MM.1S (cell line): ENCODE measurements at places on chromosomes 12 and 14.

DNA sequence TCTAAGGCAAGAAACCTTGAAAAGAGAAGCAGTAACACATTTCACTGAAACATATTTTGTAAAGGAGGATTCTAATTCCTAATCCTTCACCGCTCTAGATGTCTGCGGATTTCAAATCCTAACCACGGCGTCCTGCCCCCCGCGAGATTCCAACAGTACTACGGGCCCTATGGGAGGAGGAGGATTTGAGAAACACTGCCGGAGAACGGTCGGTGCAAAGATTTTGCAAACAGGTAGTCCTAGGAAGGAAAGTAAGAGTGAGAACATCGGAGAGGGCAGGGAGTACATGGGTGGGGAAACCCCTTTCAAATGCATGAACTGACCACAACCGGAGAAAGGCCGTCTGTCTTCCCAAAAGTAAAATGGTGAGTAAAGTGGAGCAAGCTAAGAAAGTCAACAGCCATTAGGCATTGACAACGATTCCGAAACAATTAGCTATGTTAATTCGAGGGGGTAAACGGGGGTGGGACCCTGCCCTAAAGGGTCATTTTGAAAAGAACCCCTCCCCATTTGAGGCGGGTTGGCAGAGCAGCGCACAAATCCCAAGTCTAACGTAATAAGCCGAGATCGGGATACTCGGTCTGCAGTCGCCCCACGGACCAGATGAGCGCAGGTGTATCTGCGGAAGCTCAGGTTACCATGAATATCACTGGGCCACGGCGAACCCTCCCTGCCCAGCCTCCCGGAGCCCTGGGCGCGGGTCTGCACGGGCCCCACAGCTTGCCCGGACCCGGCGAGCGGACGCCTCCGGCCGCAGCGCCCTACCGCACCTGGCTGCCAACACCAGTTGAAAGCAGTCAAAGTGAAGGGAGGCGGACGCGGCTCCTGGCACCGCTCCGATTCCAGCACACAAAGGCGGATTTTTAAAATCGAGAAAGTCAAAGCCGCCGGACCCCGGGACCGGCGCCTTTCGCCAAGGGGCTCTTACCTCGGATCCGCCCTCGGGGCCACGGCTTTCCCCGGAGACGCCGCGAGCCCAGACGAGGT lies 662 bp downstream of the EPS8 start:
- peak overlapping the region; percentile 89 for H3K4me3 ChIP-seq
- peaks cover 16% of the 10 kb centered on the region for H3K27me3 ChIP-seq
- DNase-seq = peak; percentile 49
- no peaks in the 10 kb centered on the region for H3K36me3 ChIP-seq
- H3K27ac ChIP-seq = peak overlapping the region; percentile 50; the same call in 1 of the 2 replicates

DNA sequence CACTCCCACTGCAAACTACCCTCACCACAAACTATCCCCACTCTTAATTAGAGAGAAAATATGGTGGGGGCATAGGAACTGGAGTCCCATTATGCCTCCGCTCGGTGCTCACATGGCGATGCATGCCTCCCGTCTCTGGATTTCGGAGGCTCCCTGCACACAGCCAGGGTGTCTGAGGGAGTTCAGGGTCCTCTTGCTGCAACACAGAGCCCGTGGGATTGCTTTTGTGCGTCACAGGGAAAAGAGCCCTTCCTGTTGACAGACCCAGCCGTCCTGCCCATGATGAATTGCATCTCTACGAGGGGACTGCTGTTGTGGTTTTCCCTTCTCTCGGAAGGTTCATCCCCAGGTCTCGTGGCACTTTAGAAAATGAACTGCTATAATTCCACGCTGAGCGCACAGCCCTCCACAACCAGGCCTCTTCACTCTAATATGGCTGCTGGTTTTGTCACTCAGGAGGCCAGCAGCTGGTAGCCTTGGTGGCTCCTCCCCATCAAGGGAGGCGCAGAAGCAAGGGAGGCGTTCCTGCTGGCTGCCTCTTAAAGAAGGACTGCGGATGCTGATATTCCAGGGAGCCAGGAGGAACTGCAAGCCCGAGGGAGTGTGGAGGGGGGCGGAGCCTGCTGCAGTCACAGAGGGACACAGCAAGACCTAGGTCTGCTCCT lies 158.0 kb downstream of the KCNA5 start:
- H3K4me3 ChIP-seq = no peak overlapping the region
- H3K27me3 ChIP-seq = no peaks in the 10 kb centered on the region
- no peak overlapping the region for H3K27ac ChIP-seq
- H3K4me1 ChIP-seq = no peaks in the 10 kb centered on the region
- no peaks in the 10 kb centered on the region for H3K36me3 ChIP-seq
- DNase-seq = no peak

- H3K4me3 ChIP-seq = no peak overlapping the region
- DNase-seq = no peak
- no peaks in the 10 kb centered on the region for H3K27me3 ChIP-seq
- no peaks in the 10 kb centered on the region for H3K36me3 ChIP-seq
- H3K27ac ChIP-seq = no peak overlapping the region
These were observed 129.9 kb upstream of the FBXO33 start for GRCh38 chr14:39562175-39562574.

GRCh38 chr14:22602862-22603261 lies 4.8 kb downstream of the ABHD4 start:
- H3K36me3 ChIP-seq = no peaks in the 10 kb centered on the region
- H3K27ac ChIP-seq = peak overlapping the region; percentile 94; the same call in 1 of the 2 replicates
- H3K27me3 ChIP-seq = no peaks in the 10 kb centered on the region
- no peak for DNase-seq

- H3K36me3 ChIP-seq = no peaks in the 10 kb centered on the region
- H3K4me3 ChIP-seq = no peak overlapping the region
These were observed 316.2 kb downstream of the NPAS3 start for GRCh38 chr14:33254861-33255395.

GRCh38 chr14:54891471-54892245 lies 11.0 kb downstream of the GCH1 start:
- no peak overlapping the region for H3K27ac ChIP-seq
- no peaks in the 10 kb centered on the region for H3K27me3 ChIP-seq

DNA sequence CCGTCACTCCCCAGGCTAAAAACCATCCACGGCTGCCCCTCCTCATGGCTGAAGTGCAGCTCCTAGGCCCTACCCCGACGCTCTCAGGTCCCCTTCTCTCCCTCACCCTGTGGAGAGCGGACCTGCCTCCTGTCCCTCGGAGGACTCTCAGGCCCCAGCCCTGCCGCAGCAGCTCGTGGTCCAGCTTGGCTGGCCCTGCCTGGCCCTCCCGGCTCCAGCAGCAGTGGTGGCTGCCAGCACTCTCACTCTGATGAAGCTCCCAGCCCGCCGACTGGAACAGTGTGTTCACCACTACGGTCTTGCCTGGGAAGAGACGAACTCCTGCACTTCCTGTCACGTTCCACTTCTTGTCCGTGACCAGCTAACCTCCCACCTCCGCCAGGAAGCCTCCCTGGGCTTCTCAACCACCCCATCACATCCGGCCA lies 11.1 kb downstream of the BAG5 start:
- no peaks in the 10 kb centered on the region for H3K36me3 ChIP-seq
- no peak for DNase-seq
- no peak overlapping the region for H3K4me3 ChIP-seq
- H3K27me3 ChIP-seq = no peaks in the 10 kb centered on the region
- no peak overlapping the region for H3K27ac ChIP-seq

DNA sequence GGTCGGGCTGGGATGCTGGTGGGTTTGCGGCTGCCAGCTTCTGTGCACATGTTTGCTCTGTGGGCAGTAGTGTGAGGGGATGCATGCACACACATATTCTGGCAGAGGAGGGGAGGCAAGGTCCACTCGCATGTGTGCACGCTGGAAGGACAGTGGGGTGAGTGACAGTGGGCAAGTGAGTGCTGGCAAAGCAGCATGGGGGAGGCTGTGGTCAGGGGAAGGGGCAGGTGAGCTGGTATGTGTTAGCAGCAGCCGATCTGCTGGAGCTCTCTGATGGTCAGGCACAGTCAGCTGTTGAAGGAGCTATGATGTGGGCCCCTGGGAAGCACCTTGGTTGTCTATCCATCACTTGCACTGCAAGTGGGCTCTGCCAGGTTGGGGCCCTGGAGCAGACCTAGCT lies 170.3 kb downstream of the NTS start:
- no peak overlapping the region for H3K4me3 ChIP-seq
- H3K36me3 ChIP-seq = no peaks in the 10 kb centered on the region
- no peaks in the 10 kb centered on the region for H3K4me1 ChIP-seq
- H3K27ac ChIP-seq = no peak overlapping the region
- DNase-seq = no peak

- H3K27me3 ChIP-seq = no peaks in the 10 kb centered on the region
- no peaks in the 10 kb centered on the region for H3K36me3 ChIP-seq
- DNase-seq = no peak
- H3K4me1 ChIP-seq = no peaks in the 10 kb centered on the region
- H3K27ac ChIP-seq = no peak overlapping the region
- no peak overlapping the region for H3K4me3 ChIP-seq
These were observed 1359.5 kb downstream of the AACS start for GRCh38 chr12:126424696-126425095.
